Lower leg skin (tissue), 4 donors: ENCODE measurements at places on chromosomes 2 and 18. TPM values are rescaled to one million over a fixed set of nuclear protein-coding genes. Genes with fewer than 3 reads are reported as not detected.

ITPRIPL1 gene
- total RNA-seq: 3.1 TPM

GRCh38 chr18:26397019-26397418 is 151.3 kb downstream of the KCTD1 start:
- DNase-seq: no peak

ASAP2 gene
- 30.4 TPM for total RNA-seq

- no peak for DNase-seq
These were observed 93.6 kb downstream of the SH3BP4 start for GRCh38 chr2:235045336-235045972.

- DNase-seq: peak; percentile 5
These were observed 61.9 kb downstream of the DGKD start for GRCh38 chr2:233416199-233416598.
